ENCODE measurements at places on chromosomes 4 and X.
A peak's percentile ranks its signal among the peaks of the same experiment; 100 is the strongest.

- no peak for DNase-seq
These were observed 15.2 kb upstream of the CXCL2 start for GRCh38 chr4:74114234-74114633.

DNA sequence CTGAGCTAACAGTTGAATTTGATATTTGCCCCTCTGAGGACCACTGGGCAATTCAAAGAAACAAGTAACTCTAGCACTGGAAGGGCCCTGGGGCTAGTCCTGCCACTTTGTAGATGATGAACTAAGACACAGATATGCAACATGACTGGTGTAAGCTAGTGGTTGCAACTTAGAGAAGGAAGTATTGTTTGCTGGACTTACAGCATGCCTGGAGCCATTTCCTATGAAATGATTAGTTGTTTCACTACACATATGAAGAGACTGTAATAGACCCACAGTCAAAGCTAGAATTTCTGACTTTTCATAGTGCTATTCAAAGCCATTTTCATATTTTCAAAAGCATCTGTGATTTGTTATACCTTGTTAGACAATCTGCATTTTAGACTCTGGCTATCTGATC lies 96.2 kb downstream of the TSPAN7 start:
- no peak for DNase-seq

- no peak for DNase-seq
These were observed 130.6 kb upstream of the ATP6AP2 start for GRCh38 chrX:40449956-40450706.

GRCh38 chrX:13721371-13721770 lies 13.0 kb downstream of the TRAPPC2 start:
- no peak for DNase-seq

DNA sequence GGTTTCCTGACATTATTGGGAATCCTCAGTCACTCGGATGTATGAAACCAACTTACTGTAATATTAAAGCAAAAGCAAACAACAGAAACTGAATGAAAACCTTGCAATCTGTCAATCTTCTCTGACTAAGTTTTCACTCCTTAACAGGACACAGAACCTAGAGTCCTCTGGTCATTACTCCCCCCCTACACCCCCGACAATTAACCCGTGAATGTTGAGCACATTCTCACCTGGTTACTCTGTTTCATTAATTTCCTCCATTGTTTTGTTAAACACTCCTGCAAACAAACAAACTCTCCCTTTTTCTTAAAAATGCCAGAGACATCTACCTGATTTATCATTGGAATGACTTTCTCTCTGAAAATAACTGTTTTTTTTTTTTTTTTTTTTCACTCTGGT lies 469.0 kb upstream of the PRKX start:
- no peak for DNase-seq

GRCh38 chr4:9703391-9703790 lies 78.0 kb upstream of the DRD5 start:
- peak; percentile 75 for DNase-seq

- DNase-seq = no peak
These were observed 32.7 kb upstream of the FAM9C start for GRCh38 chrX:13077168-13077567.

DNA sequence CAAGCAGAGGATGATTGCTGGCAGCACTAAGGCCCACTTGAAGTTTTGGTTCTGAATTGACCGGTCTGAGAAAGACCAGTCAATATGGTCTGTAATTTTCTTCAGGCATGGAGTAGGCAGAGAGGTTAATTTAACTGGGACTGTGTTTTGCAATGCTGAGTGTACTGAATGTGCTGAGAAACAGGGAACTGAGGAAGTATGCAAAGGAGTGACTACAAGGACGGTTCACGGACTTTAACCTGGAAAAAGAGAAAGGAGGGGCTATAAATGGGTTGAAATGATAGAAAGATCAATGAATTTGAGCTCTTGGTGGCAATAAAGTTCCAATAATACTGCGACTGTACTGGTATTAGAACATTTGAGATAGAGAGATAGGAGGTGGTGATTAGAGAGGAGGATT lies 84.5 kb downstream of the MAGEB17 start:
- DNase-seq = no peak
